ENCODE measurements at places on chromosomes 12 and 14.

DNA sequence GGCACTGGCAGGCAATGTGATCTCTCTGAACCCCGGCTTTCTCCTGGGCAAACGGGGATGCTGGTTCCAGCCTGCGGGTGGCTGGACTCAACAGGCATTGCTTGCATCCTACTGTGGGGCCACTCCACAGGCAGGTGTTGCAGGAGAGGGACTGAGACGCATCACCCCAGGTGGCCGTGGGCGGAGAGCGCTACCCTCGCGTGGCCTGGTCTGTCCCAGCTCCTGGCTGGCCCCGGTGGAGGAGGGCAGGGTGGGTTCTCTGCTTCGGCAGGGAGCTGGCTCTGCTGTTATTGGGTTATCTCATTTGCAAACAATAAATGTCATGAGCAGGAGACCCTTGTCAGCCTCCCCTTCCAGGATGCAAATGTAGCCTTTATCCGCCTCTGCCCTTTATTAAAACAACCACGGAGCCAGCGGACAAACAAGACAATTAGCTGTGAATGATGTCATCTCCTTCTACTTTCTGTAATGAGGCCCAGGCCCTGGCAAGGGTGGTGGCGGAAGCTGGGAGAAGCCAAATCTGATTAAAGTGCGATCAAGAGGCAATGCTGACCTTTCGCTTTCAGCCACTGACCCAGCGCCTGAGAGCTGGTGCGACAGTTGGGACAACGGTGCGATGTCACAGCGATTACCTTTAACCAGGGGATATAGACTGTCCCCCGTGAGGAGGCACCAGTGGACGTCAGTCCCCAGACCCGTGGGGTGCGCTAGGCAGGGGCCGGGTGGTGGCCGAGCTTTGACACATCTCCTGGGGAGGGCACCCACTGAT, 161.8 kb downstream of the KIF26A start:
- DNase-seq: no peak

DNA sequence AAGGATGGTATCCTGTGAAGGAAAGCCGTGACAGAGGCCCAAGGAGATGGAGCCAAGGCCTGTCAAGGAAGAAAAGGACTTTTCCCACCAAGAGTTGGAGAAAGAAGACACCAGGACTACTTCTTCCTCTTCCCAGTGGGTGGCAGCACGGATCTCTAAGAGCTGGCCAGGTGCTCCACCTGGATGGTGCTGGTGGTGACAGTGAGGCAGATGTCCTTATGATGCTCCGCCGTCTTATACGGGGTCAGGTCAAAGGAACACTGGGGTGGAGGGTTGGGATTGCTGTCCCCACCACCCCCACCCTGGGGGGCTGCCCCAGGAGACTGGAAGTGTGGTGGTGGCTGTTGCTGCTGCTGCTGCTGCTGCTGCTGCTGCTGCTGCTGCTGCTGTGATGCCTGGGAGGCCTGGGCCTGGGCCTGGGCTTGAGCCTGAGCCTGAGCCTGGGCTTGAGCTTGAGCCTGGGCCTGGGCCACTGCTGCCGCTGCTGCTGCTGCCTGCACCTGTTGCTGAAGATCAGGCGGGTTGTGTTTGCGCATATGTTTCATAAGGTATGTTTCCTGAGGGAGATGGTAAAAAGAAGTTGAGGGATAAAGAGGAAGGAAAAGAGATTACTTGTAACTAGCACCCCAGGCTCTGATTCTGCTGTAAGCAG, 4.8 kb upstream of the ING4 start:
- no peak for DNase-seq

- DNase-seq: no peak
These were observed 38.7 kb upstream of the PTCSC3 start for GRCh38 chr14:36215217-36215598.

GRCh38 chr14:26412421-26412820, 185.4 kb downstream of the NOVA1 start:
- DNase-seq: no peak

DNA sequence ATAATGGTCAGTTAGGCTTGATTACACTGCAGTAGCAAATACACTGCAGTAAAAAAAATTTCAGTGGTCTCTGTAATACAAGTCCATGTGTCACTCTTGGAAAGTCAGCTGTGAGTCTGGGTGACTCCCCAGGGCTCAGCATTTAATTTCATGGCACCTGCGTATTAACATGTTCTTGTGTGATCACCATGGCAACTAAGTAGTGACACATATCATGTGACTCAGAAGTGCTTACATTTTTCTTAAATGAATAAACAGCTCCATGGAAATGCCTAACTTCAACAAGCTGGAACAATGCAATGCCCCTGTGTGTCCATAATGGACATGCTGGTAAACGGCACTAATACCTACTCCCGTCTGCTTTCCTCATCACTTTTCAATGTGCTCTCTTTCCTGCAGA, 88.5 kb upstream of the ANO4 start:
- DNase-seq: no peak
